Heart right ventricle (tissue), 16 donors: ENCODE measurements at places on chromosomes 11 and 22. TPM values are rescaled to one million over a fixed set of nuclear protein-coding genes. Genes with fewer than 3 reads are reported as not detected.
A peak's percentile ranks its signal among the peaks of the same experiment; 100 is the strongest.

OR52I2 gene
- polyA plus RNA-seq, result not detected

OR8G1 gene
- not detected for polyA plus RNA-seq

NARS2 gene
- 12.4 TPM for polyA plus RNA-seq

DNA sequence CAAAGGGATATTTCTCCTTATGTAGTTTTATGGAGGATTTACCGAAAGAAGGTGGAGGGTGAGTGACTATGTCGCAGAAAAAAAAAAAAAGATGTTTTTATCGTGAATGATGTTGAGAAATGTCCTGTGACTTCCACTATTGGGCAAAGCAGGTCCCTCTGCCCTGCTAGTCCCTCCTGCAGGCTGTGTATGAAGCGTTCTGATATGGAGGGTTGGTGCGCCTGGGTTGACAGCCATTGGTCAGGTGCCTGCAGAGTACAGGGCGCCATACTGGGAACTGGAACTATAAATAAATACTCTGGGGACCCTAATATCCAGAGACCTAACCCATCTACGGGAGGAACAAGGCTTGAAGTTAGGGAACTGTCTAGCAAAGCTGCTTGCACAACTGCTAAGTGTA lies 1.5 kb downstream of the IL17RA start:
- DNase-seq, result no peak

GRCh38 chr11:59523541-59523940 lies 12.2 kb downstream of the OR4D9 start:
- no peak for DNase-seq

DNA sequence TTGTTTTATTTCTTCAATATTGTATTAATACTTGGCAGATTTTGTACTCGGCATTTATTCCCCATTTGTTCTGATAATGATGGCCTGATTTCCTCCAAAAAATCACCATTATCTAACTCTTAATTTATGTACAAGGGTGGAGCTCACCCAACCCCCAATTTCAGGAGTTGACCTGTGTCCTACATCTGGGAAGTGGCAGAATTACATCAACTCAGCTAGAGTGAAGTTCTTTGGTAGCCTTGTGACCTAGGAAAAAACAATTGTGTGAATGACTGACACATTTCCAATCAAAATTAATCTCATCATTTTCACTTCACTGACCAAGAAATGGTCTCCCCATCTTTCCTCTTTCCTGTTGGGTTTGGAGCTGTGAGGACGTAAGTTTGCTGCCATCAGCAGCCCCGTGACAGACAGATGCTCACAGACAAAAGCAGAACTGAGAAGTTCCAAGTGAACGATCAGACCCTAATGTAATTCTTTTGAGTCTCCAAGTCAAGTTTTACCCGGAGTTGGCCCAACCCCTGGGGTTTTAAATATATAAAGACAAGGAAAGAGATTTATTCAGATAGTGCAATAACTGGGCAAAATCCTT lies 16.6 kb upstream of the MS4A6E start:
- DNase-seq, result peak; percentile 11

- DNase-seq, result no peak
These were observed 136.2 kb downstream of the ELP4 start for GRCh38 chr11:31645747-31646146.

GRCh38 chr11:363948-364761 lies 5.1 kb upstream of the B4GALNT4 start:
- no peak for DNase-seq

- no peak for DNase-seq
These were observed 53.9 kb upstream of the HEPHL1 start for GRCh38 chr11:93967258-93967657.
